ENCODE measurements at places on chromosomes 5 and 9.

- no peak for DNase-seq
Measured at GRCh38 chr9:21833090-21833801, 30.8 kb downstream of the MTAP start.

DNA sequence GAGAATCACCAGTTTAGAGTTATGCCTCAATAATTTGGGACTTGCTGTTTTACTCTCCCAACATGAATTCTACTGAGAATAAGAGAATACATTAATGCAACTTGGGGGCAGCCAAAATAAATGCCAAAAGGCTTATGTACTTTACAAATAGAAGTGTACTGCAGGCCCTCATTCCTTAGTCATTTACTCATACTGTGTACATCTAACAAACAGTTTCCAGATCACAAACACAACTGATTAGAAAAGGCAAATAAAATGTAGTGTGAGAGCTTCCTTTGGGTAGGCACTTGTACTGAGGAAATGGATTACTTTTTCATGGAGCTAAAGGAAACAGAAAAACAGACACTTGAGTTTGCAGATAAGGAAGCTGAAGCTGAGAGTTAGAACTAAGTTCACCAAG is 12.6 kb downstream of the ANKDD1B start:
- no peak for DNase-seq

GRCh38 chr9:79256691-79257213 is 315.0 kb upstream of the TLE4 start:
- no peak for DNase-seq

GRCh38 chr5:57298985-57299491 is 125.2 kb downstream of the GPBP1 start:
- no peak for DNase-seq

DNA sequence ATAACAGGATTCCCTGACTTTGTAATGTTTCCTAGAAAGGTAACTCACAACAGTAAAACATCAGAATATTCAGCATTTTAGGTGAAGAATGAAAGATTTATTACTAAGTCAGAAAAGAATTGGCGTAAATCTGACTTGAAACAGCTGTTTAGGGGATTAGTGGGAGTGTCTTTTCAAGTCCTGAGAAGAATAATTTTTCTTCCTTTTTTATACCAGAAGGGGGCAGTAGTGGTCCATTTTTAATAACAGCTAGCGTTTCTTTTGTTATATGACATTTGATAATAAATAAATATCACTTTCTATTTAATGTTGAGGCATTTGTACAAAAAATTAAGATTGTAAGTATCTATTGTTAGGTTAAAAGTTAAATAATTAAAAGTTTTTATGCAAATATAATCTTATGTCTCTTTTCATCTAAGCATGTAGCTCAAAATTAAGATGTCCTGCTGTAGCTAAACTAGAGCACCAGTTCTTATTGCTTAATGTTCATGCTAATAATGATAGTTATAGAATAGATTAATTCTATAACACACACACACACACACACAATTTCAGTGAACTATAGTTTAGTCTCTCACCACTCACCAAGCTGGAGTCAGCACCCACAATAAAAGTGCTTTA is 258.7 kb upstream of the ARRDC3 start:
- DNase-seq, result no peak

Measured in stimulated activated CD8-positive, alpha-beta memory T cell treated with anti-CD3 and anti-CD28 coated beads, Interleukin-4, amount 100 ng/mL, for 1 hour (primary cell).